T-cell (primary cell): ENCODE measurements at places on chromosomes 12 and 14. TPM values are rescaled to one million over a fixed set of nuclear protein-coding genes. Genes with fewer than 3 reads are reported as not detected.
A peak's percentile ranks its signal among the peaks of the same experiment; 100 is the strongest.

ADAM21 gene
- total RNA-seq = not detected

PLEK2 gene
- total RNA-seq = 0.79 TPM

MYBPC1 gene
- not detected for total RNA-seq

TEDC1 gene
- total RNA-seq = 59.0 TPM

KRT82 gene
- not detected for total RNA-seq

ARID2 gene
- total RNA-seq = 43.7 TPM

OTOGL gene
- total RNA-seq = not detected

PTPRR gene
- total RNA-seq = not detected

GRIP1 gene
- 4.9 TPM for total RNA-seq

DNA sequence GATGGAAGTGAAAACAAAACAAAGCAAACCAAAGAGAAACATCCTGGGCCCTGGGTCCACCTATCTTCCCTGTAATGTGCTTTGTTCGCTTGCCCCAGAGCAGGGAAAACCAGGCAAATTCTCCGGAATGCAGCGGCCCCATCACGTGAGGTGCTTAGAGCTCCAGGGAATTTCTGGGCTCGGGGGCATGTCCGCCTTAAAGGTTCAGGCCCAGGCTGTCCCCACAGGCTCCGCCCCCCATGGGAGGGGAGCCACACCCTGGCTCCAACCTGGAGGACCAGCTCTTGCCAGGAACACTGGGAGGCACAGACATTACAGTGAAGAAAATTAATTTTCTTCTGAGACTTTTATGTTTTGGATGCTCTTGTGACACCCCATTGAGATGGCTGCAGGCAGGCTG lies 69.9 kb downstream of the RBM19 start:
- H3K27me3 ChIP-seq = no peaks in the 10 kb centered on the region
- H3K36me3 ChIP-seq = peaks cover 20% of the 10 kb centered on the region
- H3K4me1 ChIP-seq = no peaks in the 10 kb centered on the region

- DNase-seq = no peak
- no peak overlapping the region for H3K4me3 ChIP-seq
- H3K4me1 ChIP-seq = no peaks in the 10 kb centered on the region
- no peak overlapping the region for H3K27ac ChIP-seq
Measured at GRCh38 chr12:101256266-101256665, 23.6 kb upstream of the UTP20 start.

GRCh38 chr14:55136241-55136640 lies 7.2 kb downstream of the LGALS3 start:
- H3K36me3 ChIP-seq = no peaks in the 10 kb centered on the region
- no peak overlapping the region for H3K4me3 ChIP-seq
- no peaks in the 10 kb centered on the region for H3K4me1 ChIP-seq
- no peak for DNase-seq
- H3K27me3 ChIP-seq = peaks cover 3% of the 10 kb centered on the region

DNA sequence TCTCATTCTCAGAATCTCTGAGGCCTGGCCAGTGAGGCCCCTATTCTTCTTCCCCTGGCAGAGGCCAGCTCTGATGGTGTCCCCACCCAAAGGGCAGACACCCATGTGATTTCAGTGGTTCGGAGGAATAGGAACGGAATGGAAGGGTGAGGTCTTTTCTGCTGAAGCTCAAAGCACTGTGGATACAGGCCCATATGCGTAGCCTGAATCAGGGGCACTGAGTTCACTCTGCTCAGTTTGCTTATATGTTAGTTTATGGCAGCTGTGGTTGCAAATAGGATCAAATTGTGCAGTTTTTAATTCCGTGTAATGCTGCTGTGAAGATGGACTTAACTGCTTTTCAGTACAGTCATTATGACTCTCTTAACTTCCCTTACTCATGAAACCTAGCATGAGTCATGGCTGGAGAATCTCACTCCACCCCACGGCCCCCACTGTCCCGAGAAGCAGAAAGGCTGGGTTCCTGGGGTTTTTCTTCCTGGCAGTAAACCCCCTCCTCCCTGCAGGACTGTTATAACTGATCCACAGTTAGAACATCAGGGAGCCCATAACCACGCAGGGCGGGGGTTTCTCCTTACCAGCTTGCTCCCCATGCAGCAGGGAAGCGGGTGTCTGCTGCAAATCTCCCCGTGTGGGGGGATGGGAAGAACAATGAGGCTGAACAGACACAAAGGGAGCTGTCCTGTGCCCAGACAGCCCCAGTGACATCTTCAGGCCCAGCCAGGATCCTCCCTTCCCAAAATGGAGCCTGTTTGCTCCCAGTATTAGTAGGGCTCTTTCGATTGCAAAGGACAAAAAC lies 122.7 kb downstream of the SLC38A6 start:
- H3K4me3 ChIP-seq = no peak overlapping the region
- H3K4me1 ChIP-seq = no peaks in the 10 kb centered on the region
- H3K27ac ChIP-seq = no peak overlapping the region
- no peaks in the 10 kb centered on the region for H3K36me3 ChIP-seq

DNA sequence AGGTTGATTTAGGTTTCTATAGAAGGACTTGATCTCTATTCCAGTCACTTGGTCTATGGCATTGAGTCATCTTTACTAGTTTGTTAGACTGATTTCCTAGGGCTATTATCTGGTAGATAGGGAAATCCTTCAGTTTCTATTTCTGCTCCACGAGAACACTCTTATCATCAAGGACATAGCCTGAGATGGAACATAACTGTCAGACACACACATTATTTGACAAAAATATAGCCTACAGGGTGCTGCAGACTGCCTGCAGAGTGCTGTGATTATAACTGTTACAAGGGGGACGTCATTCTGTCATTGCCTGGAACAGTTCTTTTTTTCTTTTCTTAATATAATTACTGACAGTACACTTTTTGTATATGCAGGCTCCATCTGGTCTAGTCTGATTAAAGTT lies 82.0 kb downstream of the TMEM117 start:
- H3K4me3 ChIP-seq = no peak overlapping the region
- no peak for DNase-seq
- no peaks in the 10 kb centered on the region for H3K4me1 ChIP-seq
- no peaks in the 10 kb centered on the region for H3K36me3 ChIP-seq
- no peaks in the 10 kb centered on the region for H3K27me3 ChIP-seq

- H3K4me3 ChIP-seq = no peak overlapping the region
- H3K27me3 ChIP-seq = peaks cover 26% of the 10 kb centered on the region
- no peaks in the 10 kb centered on the region for H3K4me1 ChIP-seq
- H3K36me3 ChIP-seq = no peaks in the 10 kb centered on the region
Measured at GRCh38 chr12:108390495-108391203, 51.5 kb upstream of the CMKLR1 start.

DNA sequence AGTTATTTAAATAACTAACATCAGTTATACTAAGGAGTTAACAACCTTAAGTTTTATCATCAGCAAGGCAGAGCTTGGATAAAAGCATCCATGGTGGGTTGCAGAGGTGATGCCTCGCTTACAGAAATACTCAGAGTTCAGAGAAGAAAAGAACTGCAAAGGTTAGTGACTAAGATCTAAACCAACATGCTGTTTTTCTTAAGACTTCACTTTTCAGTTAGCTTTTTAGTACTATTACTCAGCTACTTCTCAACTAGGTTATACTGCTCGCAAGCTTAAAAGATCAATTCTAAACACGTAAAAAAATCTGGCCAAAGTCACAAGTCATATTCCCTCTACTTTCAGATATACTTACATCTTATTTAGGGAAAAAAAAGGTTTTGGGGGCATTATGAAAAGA lies 2.8 kb downstream of the PPP1CC start:
- no peaks in the 10 kb centered on the region for H3K27me3 ChIP-seq
- H3K4me1 ChIP-seq = peaks cover 48% of the 10 kb centered on the region
- peak overlapping the region; percentile 18 for H3K27ac ChIP-seq

- H3K27ac ChIP-seq = no peak overlapping the region
- H3K4me1 ChIP-seq = no peaks in the 10 kb centered on the region
- H3K4me3 ChIP-seq = no peak overlapping the region
- no peaks in the 10 kb centered on the region for H3K36me3 ChIP-seq
- H3K27me3 ChIP-seq = no peaks in the 10 kb centered on the region
Measured at GRCh38 chr12:84218406-84218805, 694.2 kb downstream of the SLC6A15 start.

DNA sequence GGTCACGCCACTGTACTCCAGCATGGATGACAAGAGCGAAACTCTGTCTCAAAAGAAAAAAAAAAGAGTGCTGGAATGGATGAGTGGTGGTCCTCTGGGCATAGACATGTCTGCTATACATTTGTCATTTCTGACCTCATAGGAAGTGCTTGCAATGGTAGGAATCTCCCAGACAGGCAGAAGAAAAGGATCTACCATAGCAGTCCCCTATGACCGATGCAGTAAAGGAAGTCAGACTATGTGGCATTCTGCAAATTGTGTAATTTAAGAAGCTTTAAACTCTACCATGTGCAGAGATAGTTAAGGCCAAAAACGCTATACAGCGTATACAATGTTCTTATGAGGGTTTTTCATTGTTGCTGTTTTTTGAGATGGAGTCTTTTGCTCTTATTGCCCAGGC lies 24.7 kb upstream of the RAP1B start:
- no peaks in the 10 kb centered on the region for H3K36me3 ChIP-seq
- DNase-seq = no peak
- peaks cover 29% of the 10 kb centered on the region for H3K4me1 ChIP-seq
- H3K4me3 ChIP-seq = no peak overlapping the region
- H3K27me3 ChIP-seq = no peaks in the 10 kb centered on the region
- H3K27ac ChIP-seq = no peak overlapping the region

GRCh38 chr12:86683568-86684304 lies 427.5 kb upstream of the MGAT4C start:
- no peaks in the 10 kb centered on the region for H3K4me1 ChIP-seq
- H3K27me3 ChIP-seq = no peaks in the 10 kb centered on the region
- H3K27ac ChIP-seq = no peak overlapping the region
- DNase-seq = no peak

DNA sequence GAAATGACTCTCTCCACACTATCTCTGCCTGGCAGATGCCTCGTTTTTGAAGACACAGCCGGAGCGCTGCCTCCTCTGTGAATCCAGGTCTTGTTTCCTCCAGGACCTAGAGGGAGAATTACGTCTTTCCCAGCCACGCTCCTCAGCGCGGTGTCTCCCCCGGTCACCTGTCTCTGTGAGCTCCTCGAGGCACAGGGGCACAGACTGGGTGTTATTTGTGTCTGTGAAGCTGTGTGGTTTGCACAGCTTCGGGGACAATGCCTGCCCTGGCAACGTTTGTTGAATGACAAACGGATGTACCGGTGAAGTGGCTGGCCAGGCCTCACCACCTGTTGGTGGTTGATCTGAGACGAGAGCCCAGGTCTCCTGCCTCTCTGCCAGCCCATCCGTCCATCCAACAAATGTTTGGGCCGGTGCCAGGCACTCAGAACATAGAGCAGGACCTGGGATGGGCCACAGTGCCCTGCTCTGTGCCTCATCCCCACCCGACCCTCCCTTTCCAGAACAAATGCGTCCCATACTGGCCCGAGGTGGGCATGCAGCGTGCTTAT lies 6.1 kb downstream of the PTPN6 start:
- H3K27me3 ChIP-seq = no peaks in the 10 kb centered on the region
- H3K36me3 ChIP-seq = peaks cover 62% of the 10 kb centered on the region
- H3K4me3 ChIP-seq = peak overlapping the region; percentile 39
- peak overlapping the region; percentile 97 for H3K27ac ChIP-seq
- no peak for DNase-seq

DNA sequence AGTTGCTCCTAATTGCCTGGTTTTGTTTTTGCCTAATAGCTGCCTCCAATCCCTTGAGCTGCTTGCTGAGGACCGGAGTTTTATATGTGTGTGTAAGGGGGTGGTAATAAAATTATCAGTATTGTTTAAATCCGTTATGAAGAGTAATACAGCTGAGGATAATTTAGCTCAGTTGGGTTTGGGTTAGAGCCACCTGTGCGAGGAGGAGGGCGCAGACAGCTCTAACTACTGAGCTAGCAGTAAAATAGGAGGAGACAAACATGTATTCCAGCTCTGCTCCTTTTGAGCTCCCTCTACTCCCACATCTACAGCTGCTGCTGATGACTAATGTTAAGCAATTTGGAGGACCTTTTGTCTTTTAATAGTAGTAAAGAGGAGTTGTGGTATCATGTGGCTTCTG lies 61.5 kb downstream of the SPATS2 start:
- H3K27me3 ChIP-seq = no peaks in the 10 kb centered on the region
- no peaks in the 10 kb centered on the region for H3K36me3 ChIP-seq
- no peak for DNase-seq
- H3K4me3 ChIP-seq = no peak overlapping the region
- no peaks in the 10 kb centered on the region for H3K4me1 ChIP-seq

- no peaks in the 10 kb centered on the region for H3K4me1 ChIP-seq
- no peak overlapping the region for H3K4me3 ChIP-seq
- H3K36me3 ChIP-seq = no peaks in the 10 kb centered on the region
Measured at GRCh38 chr14:51225751-51226150, 14.3 kb upstream of the TMX1 start.

DNA sequence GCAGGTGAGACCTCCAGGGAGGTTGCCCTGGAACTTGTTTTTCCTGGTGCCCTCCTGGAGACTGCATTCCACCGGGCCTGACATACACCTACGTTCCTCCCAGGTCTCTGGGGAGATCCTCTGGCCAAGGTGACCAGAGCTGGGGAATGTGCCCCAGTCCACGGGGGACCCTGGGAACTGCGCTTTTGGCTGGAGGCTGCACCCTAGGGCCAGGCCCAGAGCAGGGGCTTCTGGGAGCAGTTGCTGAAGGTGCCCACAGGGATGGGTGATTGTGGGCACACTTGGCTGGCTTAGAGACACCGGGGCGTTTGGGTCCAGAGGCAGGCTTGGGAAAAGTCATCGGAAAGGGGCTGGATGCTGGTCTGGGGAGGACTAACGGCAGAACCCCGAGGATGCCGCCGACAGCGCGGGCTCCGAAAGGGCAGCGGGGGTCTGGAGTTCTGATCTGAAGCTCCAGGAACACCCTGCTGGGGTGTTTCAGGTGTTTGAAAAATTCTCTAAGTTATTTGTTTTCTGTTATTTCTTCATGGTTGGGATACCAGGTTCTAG lies 36.5 kb upstream of the TDRD9 start:
- no peak overlapping the region for H3K27ac ChIP-seq
- H3K4me3 ChIP-seq = no peak overlapping the region
- no peaks in the 10 kb centered on the region for H3K4me1 ChIP-seq
- H3K27me3 ChIP-seq = peaks cover 3% of the 10 kb centered on the region

- no peaks in the 10 kb centered on the region for H3K4me1 ChIP-seq
- H3K27ac ChIP-seq = no peak overlapping the region
- no peaks in the 10 kb centered on the region for H3K36me3 ChIP-seq
- no peak for DNase-seq
- H3K27me3 ChIP-seq = no peaks in the 10 kb centered on the region
Measured at GRCh38 chr14:47539031-47539461, 136.4 kb downstream of the MDGA2 start.

DNA sequence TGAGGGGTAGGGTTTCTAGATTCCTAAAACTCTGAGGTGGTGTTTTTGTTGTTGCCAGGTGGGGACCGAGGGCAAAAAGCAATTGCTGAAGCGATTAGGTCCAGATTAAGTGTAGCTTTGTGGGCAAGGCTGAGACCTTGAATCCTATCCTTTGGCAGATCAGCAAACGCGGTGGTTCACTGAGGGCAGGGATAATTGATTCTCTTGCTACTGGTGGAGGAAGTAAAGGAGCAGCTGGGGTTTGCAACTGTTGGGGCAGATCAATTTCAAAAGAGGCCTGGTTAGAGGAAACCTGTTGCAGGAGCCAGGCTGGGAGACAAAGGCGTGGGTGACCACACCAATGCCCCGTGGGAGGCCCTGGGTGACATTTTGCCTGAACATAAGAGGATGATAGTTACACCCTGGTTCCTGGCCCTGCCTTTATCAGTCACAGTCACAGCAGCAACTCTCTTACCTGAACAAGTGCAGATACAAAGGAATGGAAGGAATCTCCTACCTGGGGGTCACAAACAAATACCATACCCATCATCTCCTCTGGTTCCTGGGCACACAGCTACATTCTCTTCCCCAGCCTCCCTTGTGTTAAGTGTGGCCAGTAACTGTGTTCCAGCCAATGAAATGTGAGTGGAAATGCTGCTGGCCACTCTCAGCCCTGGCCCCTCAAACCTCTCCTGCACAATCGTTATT lies 43.3 kb upstream of the RASSF3 start:
- peaks cover 2% of the 10 kb centered on the region for H3K27me3 ChIP-seq
- DNase-seq = no peak
- no peak overlapping the region for H3K27ac ChIP-seq
- no peak overlapping the region for H3K4me3 ChIP-seq
